ENCODE measurements at places on chromosomes 6 and 20.

GRCh38 chr20:59575216-59575615, 29.1 kb upstream of the PHACTR3 start:
- DNase-seq = peak; percentile 58

DNA sequence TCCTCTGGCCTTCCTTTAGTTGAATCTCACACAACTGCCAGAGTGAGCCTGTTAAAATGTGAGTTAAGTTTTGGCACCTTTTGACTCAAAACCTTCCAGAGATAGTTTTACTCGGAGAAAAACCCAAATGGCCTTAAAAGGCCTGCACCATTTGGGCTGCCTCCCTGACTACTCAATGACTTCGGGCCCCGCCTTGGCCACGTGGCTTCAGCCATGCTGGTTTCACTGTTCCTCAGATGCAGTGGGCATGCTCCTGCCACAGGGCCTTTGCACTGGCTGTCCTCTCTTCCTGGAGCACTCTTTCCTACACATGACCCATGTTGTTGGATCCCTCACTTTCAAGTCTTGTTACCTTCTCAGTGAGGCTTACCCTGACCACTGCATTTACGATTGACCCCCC, 18.3 kb downstream of the VEGFA start:
- DNase-seq = no peak

- no peak for DNase-seq
Observed at GRCh38 chr20:34517114-34517505, 888 bp downstream of the DYNLRB1 start.

DNA sequence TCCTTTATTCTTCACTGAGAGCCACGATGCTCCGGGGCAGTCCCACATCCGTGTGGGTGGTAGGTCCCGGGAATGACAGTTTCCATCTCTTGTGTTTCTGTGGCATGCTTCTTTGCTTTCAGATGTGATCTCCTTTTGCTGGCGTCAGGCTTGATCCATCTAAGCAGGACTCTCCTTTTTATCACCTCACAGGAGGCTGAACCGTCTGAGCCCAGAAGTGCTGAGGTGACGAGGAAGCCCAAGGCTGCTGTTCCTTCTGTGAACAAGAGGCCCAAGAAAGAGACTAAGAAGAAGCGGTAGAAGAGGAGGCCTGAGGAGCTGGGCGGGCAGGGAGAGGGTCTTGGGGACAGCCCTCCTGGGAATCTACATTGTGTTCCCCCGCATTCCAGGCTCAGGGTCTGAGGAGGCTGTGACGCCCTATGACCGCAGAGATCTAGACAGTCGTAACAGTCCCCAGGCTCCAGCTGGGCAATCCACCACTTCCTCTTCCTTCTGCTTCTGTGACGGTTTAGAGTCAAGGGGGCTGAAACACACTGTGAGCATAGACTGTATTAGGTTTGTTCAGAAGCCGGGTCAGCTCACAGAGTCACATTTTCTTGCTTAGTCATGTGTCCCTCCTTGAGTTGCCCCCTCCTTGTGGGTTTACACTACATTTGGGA, 26.8 kb downstream of the MANBAL start:
- DNase-seq = no peak

- DNase-seq = no peak
Observed at GRCh38 chr6:8279041-8279805, 156.1 kb downstream of the SLC35B3 start.

- peak; percentile 1 for DNase-seq
Observed at GRCh38 chr6:147077251-147077650, 127.0 kb upstream of the STXBP5 start.

Measured in right lung (tissue), 10 donors.